Esophagus muscularis mucosa (tissue), 4 donors: ENCODE measurements at places on chromosomes 7 and 10.
A peak's percentile ranks its signal among the peaks of the same experiment; 100 is the strongest.

GRCh38 chr7:87398446-87398845 lies 53.0 kb downstream of the CROT start:
- DNase-seq: no peak

DNA sequence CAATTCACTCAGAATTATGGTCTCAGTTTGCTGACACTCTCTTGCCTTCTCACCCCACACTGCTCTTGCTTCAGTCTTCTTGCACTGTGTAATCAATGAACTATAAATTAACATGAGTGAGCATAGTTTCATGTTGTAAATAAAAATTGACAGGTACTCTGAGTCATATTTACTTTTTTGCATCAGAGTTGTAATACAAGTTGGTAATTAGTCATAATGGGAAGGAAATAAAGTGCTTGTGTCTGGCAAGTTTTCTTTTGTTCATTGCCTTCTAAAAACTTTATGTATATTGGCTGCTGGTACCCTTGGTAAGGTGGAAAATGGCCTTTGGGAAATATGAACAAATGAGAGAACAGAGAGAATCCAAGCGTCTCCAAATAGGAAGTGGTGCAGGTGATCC lies 169.3 kb upstream of the MAGI2 start:
- no peak for DNase-seq

DNA sequence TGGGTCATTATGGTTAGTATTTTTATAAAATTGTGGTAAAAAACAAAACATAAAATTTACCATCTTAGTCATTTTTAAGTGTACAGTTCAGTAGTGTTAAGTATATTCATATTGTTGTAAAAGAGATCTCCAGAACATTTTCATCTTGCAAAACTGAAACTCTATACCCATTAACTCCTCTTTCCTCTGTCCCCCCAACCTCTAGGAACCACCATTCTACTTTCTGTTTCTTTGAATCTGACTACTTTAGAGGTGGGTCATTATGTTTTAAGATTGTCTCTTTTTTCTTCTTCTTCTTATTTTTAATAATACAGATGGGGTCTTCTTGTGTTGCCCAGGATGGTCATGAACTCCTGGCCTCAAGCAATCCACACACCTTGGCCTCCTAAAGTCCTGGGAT lies 84.1 kb downstream of the DOCK4 start:
- no peak for DNase-seq

GRCh38 chr10:11586170-11586569 lies 25.3 kb downstream of the USP6NL start:
- no peak for DNase-seq

DNA sequence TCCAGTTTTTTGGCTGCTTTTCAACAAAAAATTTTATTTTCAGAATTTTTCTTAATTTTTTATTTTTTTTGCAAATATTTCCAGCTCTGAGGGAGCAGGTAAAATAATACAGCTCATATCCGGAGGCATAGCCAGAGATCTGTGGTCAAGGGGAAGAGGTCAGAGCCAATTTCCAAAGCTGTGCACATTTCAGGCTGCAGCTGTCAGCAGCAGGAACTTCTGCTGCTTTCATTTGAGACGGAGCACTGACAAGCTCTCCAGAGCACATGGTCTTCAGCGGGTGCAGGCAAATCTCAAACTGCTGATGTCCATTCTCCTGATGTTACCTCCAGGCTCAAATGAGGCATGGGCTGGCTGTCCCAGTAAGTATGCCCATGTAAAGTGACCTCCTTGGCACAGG lies 31.1 kb downstream of the SLC26A4 start:
- DNase-seq: peak; percentile 47

DNA sequence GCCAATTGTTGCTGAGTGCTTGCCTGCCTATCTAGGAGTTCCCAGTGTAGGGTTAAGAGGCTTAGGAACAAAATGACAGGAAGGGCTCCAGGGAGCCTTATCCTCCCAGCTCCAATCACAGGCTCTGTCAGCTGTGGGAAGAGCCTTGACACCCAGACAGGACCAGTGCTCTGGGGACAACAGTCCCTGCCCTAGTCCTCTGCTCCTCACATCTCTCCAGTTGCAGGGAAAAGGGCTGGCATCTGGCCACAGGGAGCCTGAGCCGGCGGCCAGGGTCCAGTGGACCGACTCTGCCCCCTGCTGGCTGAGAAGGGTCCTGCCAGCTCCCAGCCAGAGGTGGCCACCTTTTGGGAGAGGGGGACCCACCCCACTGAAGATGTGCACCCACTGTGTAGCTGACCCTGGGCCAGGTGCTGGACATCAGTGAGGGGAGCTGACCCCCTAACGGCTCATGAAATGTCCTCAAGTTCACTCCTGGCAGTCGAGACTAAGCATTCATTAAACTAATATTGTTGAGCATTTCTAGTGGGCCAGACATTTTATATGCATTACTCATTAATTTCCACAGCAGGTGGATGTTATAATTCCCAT lies 17.6 kb downstream of the DNAJB12 start:
- no peak for DNase-seq

DNA sequence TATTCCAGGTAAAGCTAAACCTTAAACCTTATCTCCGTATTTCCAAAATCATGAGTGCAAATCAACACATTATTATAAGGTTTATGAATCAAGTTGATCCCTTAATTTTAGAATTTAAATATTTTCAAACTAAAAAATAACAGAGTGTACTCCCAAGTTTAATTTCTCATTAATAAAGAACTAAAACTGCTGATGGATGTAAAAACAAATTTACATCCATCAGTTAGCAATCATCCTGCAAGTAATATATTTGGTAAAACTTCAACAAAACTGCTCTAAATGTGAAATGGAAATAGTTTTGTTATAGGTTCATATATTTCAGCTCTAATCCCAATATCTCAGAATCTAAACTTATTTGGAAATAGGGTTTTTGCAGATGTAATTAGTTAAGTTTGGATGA lies 71.3 kb upstream of the ZNF804B start:
- no peak for DNase-seq

DNA sequence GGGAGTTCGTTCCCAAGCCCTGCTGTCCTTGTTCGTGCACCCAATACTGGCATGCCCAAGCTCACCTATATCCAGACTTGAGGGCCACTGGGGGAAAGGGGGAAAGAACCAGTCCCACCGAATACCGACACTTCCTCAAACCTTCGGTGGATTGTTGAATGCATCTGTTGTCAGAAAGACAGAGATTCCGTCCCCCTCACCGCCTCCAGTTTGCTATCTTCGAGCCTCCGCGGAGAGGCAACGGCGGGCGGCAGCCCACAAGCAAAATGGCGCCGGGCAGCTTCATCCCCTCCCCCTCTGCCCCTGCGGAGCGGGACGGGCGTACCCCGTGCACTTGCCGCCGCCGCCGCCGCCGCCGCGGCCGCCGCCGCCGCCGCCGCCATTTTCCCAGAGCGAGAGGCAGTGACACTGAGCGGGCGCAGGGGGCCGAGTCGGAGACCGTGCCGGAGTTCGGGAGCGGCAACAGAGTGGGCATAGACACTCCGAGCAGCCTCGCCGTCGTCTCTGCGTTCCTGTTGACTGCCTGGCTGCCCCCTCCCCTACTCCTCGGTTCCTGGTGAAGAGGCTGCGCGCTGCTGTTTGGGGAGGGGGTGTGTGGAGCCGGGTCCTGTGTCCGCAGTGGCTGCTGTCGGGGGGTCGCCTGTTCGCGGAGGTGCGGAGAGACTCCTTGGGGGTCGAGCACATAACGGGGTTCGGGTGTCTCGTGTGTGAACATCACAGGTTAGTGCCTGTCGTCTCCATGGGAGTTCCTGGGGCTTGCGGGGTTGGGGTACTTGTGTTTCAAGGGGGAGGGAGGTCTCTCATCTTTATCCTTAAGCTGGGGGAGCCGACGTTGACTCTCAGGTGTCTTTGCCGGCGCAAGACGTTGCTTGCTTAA lies at the start of gene KMT2E:
Gene KMT2E, plus strand, starts transcription at position 390 of the 877 bp plus-strand sequence. CDS start 26,748 bp downstream, outside the sequence.
- peak; percentile 96 for DNase-seq

DNA sequence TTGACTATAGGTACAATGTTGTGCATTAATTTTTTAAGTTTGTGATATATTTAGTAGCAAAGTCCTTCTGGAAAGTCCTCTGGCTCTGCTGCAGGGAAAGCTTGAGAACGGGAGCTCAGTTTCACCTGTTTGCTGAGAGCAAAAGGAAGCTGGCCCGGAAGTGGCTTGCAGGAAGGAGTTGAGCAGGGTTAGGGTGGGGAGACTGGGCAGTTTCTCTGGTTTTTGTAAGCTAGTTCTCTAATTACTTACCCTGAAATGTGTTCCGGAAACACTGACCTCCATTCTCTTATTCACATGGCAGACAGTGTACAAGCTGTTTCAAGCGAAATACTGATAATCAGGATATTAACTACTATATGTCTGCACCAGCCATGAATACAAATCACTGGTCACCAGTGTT lies 22.3 kb downstream of the MAP3K8 start:
- no peak for DNase-seq

GRCh38 chr7:155715111-155715805 lies 70.8 kb downstream of the RBM33 start:
- DNase-seq: no peak

GRCh38 chr7:26857506-26858240 lies 6.7 kb downstream of the SKAP2 start:
- no peak for DNase-seq

DNA sequence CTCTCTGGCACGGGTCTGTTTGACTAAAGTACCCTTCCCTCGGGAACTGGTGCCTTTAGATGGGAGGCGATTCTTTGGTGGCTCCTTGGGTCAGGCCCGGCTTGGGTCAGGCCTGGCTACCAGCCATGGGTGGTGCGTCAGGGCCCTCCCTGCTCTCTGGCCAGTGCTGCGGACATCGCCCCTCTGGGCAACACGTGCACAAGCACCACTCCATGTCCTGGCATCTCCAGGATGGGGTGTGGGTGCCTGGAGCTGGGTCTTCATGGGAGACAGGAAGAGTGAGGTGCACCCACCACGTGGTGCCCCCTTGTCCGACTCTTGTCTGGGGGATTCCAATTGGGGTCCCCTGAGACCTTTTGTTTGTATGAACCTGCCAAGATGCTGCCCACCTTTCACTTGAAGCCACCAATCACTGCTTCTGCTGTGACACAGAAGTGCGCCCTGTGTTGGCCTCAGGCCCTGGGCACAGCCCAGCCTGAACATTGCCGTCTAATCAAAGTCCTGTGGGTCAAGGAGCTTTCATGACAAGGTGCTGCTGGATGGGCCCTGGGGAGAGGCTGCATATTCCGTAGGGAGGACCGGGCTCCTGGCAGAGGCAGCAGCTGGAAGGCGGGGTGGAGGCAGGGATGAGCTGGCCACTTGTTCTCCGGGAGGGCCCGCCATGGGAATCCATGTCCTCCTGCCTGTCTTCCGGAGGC lies 11.1 kb upstream of the PWWP2B start:
- no peak for DNase-seq

DNA sequence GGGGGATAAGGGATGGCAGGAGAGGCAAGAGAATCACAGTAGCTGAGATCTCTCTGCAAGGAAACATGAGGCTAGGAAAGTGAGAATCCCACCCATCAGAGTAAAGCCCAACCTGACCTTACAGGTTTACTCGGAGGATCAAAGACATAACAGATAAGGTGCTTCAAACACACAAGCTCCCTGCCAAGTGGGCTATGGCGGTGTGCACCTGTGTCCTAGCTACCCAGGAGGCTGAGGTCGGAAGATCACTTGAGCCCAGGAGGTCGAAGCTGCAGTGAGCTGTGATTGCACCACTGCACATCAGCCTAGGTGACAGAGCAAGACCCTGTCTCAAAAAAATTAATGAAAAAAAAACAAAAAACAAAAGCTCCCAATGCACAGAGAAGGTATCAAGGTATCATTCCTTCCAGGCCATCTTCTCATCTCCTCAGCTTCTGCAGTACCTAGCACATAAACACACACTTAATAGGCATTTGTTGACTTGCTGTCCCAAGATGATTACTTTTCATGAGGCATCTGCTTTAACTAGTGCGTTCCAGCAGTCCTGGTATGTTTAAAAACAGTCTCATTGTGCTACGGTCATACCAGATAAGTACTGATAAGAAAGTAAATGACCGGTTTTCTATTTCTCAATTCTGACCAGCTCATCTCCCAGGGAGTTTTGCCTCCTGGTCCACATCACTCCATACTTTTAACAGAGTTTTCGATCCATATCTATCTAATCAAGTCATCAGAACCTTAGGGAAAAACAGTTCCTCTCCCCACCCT lies 13.3 kb downstream of the GNA12 start:
- DNase-seq: no peak

GRCh38 chr10:98460837-98461499 lies 14.2 kb upstream of the HPS1 start:
- peak; percentile 90 for DNase-seq

DNA sequence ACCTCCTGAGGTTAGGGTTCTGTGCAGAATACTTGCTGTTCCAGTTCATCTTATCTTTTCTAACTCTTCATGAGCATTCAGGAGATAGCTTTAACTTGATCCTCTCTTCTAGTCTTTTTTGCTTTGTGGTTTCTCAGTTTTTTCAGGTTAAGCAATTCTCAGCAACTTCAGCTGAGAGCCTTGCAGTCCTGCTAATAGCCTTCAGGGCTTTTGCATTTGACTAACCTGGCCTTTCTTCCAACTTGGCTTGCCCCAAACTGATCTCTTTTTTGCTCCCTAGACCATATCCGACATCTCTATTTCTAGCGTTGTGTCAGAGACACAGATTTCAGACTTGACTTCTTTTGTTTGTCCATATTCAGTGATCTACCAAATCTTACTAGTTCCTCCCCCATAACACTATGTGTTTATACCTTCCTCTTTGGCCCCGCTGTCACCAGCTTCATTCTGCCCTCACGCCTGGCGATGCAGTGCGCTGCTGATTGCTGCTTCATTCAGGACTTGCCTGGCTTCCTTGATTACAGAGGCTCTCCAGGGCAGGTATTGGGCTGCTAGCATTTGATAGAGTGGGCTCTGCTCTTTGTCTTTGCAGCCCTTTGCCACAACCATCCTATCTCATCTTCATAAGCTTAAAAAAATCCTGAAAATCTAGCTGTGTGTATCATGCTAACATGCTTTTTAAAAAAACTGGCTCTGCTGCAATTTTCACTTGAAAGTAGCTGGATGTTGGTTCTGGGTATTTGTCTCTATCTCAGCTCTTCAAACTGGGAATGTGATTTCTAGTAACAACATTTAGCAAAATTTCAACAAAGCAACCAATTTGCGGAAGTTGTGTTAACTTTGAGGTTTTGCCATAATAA lies 9.6 kb downstream of the CUL1 start:
- no peak for DNase-seq

DNA sequence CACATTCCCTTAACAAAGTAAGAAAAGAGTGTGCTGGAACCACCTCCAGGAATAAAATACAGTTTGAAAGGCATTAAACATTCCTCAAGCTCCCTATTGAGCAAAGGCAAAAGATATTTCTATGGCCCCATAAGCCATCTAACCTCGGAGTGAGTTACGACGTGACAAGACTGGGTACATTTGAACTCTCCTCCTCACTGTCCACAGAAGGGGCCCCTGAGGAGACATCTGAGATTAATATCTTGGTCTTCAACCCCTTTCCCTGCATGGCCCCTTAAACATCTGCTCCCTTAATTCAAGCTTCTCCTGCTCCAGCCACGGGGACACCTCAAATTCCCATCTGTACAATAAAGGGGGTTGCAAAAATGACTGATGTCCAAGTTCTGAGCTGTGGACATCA lies 526 bp downstream of the GIMAP1 start:
- DNase-seq: no peak
